NCI-H1092 (cell line): ENCODE measurements at places on chromosomes 11 and 22.

GRCh38 chr11:6817694-6818093, 18.2 kb upstream of the OR6A2 start:
- no peak for DNase-seq

DNA sequence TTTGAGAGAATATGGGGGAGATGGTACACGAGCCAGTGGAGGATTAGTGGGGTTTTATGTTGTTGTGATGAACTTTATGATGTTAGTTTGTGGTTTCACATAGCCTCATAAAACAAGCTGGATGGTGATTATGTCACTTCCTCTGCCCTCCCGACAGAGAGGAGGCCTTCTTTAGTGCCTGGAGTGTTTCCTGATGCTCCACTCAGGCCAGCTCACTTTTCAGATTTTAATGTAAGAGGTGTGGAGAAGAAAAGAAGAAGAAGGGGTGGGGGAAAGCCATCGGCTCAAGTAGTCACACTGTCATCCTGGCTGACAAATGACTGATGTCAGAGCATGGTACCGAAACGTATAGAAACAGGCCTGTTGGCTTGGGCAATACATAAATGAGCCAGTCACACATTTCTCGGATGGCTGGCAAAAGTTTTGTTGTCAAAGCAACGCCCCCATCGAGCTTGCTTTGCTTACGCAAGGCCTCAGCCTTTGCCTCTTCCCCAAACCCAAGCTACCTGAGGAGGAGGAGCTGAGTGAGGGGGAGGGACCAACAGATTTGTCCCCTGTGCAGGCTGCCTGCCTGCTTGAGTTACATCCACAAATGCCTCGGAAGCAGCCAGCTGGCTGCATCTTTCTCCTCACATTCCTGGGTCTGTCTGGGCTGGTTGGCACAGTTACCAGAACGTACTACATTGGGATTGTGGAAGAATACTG, at the start of gene HEPHL1:
HEPHL1 (plus strand) TSS at position 578 of the 705 bp plus-strand sequence; CDS start at position 593, 15 bp downstream.
- no peak for DNase-seq

DNA sequence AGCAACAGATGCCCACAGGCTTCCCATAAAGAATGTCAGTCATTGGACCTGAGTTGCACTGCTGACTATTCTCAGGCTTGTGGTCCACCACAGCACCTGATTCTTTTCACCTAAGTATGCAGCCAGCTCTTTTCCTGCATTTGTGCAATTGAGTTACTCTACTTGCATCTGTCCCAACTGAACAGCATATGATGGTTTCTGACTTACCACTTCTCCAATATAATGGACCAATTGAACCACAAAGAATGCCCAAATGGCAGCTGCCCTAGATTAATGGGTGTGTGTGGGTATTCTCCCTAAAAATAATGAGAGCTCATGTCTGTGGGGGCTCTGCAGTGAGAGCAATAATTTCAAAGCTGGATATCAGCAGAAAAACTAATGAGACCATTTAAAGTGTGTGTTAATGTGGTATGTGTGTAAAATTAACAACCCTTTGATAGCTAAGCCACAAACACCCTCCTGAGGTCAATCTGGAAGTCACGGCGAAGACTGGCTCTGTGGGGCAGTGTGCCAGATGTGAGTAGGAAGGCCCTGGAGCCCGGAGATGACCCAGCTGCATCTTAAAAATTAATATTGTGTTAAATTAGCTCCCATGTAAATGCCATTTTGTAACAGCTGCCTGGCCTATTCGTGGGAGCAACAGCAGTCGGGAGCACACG, 43.8 kb downstream of the SC5D start:
- no peak for DNase-seq

GRCh38 chr22:29704528-29705285, 15.1 kb upstream of the CABP7 start:
- peak; percentile 93 for DNase-seq

GRCh38 chr22:27647540-27647939, 154.0 kb downstream of the MN1 start:
- DNase-seq, result no peak

DNA sequence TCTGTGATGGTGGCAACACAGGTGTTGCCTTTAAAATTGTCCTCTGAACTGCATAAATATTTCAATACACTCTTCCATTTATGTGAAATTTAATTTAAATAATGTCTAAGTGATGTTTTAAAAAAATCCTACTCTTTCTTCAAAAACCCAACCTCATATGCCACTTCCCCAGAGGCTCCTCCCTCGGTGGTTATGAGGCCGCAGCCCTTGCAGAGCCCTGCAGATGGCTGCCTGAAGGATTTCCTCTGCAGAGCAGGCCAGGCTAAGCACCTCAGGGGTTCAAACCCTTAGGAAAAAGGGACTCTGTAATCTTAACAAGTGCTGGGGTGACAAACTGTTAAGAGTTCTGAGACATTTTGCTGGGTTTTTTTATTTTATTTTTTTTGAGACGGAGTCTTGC, 25.2 kb downstream of the MORC2 start:
- no peak for DNase-seq

DNA sequence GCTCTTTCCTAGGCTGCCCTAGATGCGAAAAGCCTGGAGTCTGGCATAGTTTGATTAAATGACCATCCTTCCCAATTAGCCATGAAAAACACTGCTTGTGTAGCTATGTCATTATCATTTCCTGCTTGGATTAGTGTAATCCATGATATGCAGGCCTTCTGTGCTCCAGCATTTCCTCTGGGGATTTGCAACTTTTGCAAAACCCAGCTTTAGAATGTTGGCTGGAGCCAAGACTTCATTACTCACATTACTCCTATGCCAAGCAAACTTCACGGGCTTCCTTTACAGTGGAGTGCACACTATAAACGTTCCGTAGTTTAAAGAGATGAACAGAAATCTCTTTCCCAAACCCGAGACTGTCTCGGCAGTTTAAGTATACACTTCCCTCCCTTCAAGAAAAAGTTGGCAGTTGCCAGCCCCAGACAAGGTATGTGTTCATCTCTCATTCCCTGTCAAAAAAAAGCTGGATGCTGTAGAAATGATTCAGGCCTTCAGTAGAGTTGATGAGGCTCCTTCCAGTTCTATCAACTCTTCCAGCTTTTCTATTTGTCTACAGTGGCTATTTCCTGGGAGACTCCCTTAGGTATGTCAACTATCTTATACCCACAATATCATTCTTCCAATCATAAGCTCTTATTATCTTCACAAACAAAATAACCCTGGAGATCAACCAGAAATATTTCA, 180.0 kb downstream of the MAML2 start:
- DNase-seq, result no peak

DNA sequence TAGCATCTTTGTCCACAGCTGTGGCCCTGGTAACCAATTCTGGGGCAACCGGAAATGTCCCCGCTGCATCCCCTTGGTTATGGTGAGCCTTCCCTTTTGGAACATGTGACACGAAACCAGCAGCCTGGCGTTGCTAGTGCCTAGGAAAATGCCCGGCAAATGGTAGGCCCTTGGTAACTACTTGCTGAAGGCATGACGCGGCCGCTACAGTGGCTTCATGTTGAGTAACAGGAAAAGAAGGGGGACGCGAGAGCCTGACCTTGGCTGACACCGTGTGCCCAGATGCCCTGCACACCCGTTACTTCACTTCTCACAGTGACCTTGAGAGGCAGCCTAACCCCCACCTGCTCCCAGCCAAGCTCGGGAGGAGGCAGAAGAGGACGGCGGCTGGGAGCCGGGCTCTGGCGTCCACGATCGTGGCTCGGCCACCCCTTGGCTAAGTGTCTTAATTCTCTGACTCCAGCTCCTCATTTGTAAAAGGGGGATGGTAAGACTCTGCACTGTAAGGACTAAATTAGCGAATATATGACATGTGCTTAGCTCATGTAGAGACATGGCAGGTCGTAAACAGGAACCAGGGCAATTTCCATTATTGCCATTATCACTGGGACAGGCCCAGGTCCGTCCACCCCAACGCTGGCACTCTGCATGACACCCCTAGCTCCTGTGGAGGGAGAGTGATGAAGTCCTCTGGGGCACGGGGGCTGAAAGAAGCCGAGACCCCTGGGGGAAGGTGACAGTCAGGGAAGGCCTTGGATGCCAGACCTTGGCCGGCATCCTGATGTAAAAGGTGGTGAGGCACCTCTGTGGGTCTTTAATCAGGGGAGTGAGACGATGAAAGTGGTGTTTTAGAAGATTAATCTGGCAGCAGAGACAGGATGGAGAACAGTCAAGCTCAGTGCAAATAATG, 18.9 kb downstream of the IFT27 start:
- DNase-seq, result no peak
